ENCODE measurements at places on chromosomes 3 and 15. TPM values are rescaled to one million over a fixed set of nuclear protein-coding genes. Genes with fewer than 3 reads are reported as not detected.

- H3K4me3 ChIP-seq, result no peak overlapping the region
- no peak for DNase-seq
- no peak overlapping the region for H3K27ac ChIP-seq
- H3K4me1 ChIP-seq, result no peaks in the 10 kb centered on the region
These were observed 5.4 kb upstream of the C15orf61 start for GRCh38 chr15:67515557-67515956.

DNA sequence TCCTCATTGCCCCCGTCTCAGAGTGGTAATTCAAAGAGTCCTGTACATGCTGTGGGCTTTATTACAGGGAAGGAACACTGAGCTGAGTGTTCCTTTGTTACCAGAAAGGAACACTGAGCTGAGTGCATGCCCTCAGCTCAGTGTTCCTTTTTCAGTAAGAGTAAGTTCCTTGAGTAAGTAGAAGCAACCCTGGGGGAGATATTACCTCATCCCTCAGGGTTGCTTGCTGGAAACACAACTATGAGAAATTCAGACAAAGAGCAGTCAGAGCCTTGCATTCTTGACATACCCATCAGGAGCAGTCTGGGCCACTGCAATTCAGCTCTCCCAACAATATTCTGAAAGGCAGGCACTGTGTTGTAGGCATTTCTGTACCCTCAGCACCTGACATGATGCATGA, 17.0 kb downstream of the CHRM5 start:
- no peak overlapping the region for H3K4me3 ChIP-seq
- H3K36me3 ChIP-seq, result peaks cover 1% of the 10 kb centered on the region
- H3K27ac ChIP-seq, result peak overlapping the region; percentile 86

DNA sequence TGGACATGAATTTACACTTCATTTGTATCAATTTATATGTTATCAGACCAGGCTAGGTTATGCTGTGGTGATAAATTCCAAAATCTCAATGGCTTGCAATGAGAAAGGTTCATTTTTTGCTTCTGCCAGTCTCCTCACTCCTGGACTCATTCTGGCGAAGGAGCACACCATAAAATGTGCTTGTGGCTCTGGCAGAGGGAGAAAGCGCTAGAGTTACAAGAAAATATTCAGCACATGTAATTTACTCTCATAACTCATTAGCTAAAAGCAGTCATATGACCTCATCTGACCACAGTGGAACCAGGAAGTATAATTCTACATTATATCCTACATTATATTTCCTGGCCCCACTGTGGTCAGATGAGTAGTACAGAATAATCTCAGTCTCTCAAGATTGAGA, 193.8 kb downstream of the BCHE start:
- no peak overlapping the region for H3K27ac ChIP-seq
- H3K27me3 ChIP-seq, result no peaks in the 10 kb centered on the region
- no peaks in the 10 kb centered on the region for H3K36me3 ChIP-seq
- no peak overlapping the region for H3K4me3 ChIP-seq
- DNase-seq, result no peak

DNA sequence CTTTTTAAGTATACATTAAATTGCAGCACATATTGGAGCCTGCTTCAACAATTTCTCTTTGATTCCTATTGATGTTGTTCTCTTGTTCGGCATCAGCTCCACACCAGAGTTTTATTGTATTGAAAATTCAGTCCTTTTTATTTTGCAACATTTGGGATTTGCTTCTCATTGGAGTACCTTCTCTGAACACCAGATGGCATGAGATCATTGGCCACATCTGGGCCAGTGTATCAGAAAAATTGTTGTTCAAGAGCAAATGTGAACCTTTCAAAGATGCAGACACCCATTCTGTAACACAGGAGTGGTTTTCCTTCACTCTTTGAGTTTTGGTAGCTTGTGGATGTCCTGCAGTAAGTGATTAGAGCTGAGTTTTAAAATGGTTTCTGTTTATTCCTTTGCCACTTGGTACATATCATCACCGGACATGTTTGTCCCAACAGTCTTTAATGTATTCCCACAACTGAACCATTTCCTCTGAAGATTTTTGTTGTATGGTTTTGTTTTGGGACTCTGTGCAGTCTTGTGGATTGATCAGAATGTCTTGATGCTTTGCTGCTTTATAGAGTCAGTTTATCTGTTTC, 96.1 kb downstream of the MCTP2 start:
- H3K36me3 ChIP-seq, result no peaks in the 10 kb centered on the region
- DNase-seq, result no peak

DNA sequence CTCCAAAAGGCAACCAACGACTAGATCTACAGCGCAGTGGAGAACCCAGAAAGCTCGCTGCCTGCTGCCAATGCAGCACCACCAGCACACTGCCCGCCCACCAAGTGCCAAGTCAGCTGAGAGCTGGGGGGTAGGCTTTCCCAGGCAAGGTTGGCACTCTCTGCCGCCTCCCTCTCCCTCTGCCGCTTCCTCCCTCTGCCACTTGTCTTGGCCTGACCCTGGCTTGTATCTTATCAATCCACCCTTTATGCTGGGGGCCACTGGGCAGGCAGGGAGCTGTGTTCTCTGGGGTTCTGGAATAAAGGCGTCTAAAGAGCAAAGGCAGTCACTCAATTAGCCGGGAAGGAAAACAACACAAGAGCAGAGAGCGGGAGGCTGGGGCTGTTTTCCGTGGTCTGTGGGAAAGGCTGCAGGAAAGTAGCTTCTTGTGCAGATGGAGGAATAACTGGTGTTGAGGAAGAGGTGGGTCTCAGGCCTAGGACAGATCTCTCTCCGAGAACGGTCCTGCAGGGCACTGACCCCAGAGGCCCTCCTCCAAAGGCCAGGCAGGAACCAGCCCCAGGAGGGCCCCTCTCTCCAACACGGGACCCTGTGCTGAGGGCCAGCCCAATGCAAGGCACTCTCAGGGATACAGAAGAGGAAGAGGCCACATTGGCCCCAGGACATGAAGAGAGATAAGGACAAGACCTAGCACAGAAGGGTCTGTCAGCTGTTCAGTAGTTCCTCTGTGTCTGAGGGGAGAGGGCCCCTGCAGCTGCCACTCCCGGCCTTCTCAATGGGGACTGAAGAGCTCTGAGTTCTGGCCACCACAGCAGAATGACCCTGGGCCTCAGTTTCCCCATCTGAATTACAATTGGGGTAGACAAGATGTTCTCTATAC, 30.8 kb downstream of the ACSBG1 start:
- peaks cover 20% of the 10 kb centered on the region for H3K27me3 ChIP-seq
- H3K4me3 ChIP-seq, result no peak overlapping the region
- H3K27ac ChIP-seq, result no peak overlapping the region

The THRB gene
- total RNA-seq, result 28.4 TPM

The ZNF620 gene
- total RNA-seq, result 26.2 TPM

Measured in progenitor cell of endocrine pancreas (in vitro differentiated cells).